ENCODE measurements at places on chromosomes 7 and 10.
A peak's percentile ranks its signal among the peaks of the same experiment; 100 is the strongest.

- no peak for DNase-seq
Observed at GRCh38 chr7:112510001-112510742, 29.4 kb downstream of the LSMEM1 start.

- DNase-seq = no peak
Observed at GRCh38 chr10:100977436-100977835, 8.1 kb downstream of the SEMA4G start.

DNA sequence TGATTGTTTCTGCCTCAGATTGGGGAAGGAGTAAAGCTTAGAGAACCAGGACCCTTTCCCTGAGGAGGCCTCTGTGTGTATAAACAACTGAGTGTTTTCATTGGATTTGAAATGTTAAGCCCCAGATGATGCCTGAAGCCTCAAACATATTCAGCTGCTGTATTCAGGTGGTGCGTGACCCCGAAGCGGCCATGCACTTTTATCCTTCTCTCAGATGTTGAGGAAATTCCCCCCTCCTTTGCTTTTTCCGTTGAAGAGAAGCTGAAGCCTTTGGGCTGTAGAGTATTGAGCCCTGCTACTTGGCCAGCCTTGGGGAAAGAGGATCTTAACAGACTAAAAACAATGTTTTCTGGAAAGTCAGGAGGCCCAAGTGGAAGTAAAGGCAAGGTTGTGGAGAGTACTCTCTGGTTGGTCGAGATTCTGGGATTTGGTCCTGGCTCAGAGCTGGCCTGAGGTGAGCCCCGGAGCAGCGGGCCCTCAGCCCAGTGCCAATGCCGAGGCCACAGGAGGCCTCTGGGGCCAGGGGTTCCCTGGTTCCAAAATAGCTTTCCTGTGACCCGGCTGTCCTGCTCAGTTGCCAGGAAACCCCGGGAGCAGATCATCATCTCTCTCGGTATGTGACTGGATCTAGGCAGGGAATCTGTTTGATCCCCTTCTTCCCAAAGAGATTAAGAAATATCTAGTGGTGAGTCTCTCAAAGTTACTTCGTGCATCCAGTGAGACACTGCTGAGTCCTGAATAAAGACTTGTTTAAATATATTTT lies 22.5 kb downstream of the FKBP6 start:
- DNase-seq = no peak

- peak; percentile 67 for DNase-seq
Observed at GRCh38 chr10:6175329-6176055, 27.2 kb upstream of the PFKFB3 start.

DNA sequence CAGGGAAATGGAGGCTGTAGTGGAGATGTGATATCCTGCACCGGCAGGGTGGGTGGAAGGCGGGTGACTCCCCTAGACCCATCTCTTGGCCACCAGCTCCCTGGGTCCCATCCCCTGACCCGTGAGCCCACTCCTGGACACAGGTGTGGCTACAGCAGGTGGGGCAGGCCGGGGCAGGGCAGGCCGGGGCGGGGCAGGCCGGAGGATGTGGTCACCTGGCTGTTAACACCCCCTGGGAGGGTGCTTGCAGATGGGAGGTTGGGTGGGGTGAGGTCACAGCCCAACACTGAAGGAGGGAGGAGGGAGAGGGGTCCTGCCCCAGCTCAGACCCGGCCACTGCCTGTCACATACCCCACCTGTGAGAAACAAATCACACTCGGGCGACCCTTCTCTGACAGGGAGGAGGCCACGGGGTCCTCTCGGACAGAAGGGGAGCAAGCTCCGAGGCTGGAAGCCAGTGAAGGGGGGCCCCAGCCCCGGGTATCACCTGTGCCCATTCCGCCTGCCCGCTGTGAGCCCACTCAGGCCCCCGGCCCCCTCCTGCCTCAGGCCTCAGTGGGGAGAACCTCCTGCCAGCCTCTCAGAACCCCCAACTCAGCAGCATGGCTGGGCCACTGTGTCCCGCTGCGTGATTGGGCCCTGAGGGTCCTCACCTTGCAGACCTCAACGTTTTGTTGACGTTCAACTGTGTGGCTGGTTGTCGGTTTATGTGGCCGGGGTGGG lies 74.0 kb downstream of the MICALL2 start:
- DNase-seq = no peak

- no peak for DNase-seq
Observed at GRCh38 chr7:88243345-88243909, 23.6 kb upstream of the SRI start.

GRCh38 chr7:121002757-121003200 lies 14.3 kb downstream of the CPED1 start:
- DNase-seq = no peak

Data from psoas muscle (tissue), 8 donors.